ENCODE measurements at places on chromosomes 5 and 9. TPM values are rescaled to one million over a fixed set of nuclear protein-coding genes. Genes with fewer than 3 reads are reported as not detected.

The FCN2 gene
- polyA plus RNA-seq, result 4.1 TPM

The MLANA gene
- polyA plus RNA-seq, result not detected

The CHSY3 gene
- 0.36 TPM for polyA plus RNA-seq

The INVS gene
- 7.8 TPM for polyA plus RNA-seq

The TUSC1 gene
- 29.5 TPM for polyA plus RNA-seq

The SLC23A1 gene
- 0.78 TPM for polyA plus RNA-seq

The GABRP gene
- polyA plus RNA-seq, result 0.02 TPM

The ASPN gene
- polyA plus RNA-seq, result 8.9 TPM

The ANKRA2 gene
- 11.7 TPM for polyA plus RNA-seq

The PCDHB11 gene
- 0.45 TPM for polyA plus RNA-seq

The PRDM12 gene
- polyA plus RNA-seq, result 0.03 TPM

The PCDHGC4 gene
- 0.15 TPM for polyA plus RNA-seq

The ARL14EPL gene
- polyA plus RNA-seq, result 0.18 TPM

The IFNB1 gene
- not detected for polyA plus RNA-seq

The GSN gene
- polyA plus RNA-seq, result 2,232 TPM

The TMEFF1 gene
- polyA plus RNA-seq, result not detected

The PIP5K1B gene
- polyA plus RNA-seq, result 2.0 TPM

The SPATA31C1 gene
- polyA plus RNA-seq, result not detected

The PCDHA5 gene
- polyA plus RNA-seq, result 0.06 TPM

The CETN3 gene
- polyA plus RNA-seq, result 11.7 TPM

The RMND5B gene
- 32.9 TPM for polyA plus RNA-seq

The ZNF300 gene
- 1.8 TPM for polyA plus RNA-seq

The STKLD1 gene
- 0.45 TPM for polyA plus RNA-seq

The SRD5A1 gene
- 2.8 TPM for polyA plus RNA-seq

The EGR1 gene
- polyA plus RNA-seq, result 804 TPM

The LHFPL2 gene
- 24.9 TPM for polyA plus RNA-seq

The SLC1A3 gene
- polyA plus RNA-seq, result 22.9 TPM

The ROR2 gene
- polyA plus RNA-seq, result 0.67 TPM

The IFNA13 gene
- polyA plus RNA-seq, result not detected

The SCGB3A2 gene
- polyA plus RNA-seq, result not detected

The PCDHB12 gene
- polyA plus RNA-seq, result 1.2 TPM

The CFAP90 gene
- polyA plus RNA-seq, result 0.19 TPM

The IL3 gene
- not detected for polyA plus RNA-seq

The UBLCP1 gene
- polyA plus RNA-seq, result 13.6 TPM

The ADAMTS2 gene
- 5.3 TPM for polyA plus RNA-seq

The AJM1 gene
- 1.2 TPM for polyA plus RNA-seq

The ZFP62 gene
- 5.0 TPM for polyA plus RNA-seq

The AHRR gene
- polyA plus RNA-seq, result 0.28 TPM

The FTMT gene
- not detected for polyA plus RNA-seq

The PCA3 gene
- 0.11 TPM for polyA plus RNA-seq

The SPAG8 gene
- polyA plus RNA-seq, result 0.78 TPM

The SNCAIP gene
- polyA plus RNA-seq, result 1.6 TPM

The AGXT2 gene
- not detected for polyA plus RNA-seq

The DPM2 gene
- polyA plus RNA-seq, result 26.9 TPM

The RAB3C gene
- 0.34 TPM for polyA plus RNA-seq

The SPATA31D4 gene
- polyA plus RNA-seq, result not detected

The SPINK13 gene
- polyA plus RNA-seq, result not detected

The NRG2 gene
- 4.8 TPM for polyA plus RNA-seq

The CNOT8 gene
- polyA plus RNA-seq, result 16.6 TPM
